HAP-1 (cell line): ENCODE measurements at places on chromosomes 2 and 18.

GRCh38 chr2:11891028-11891427 is 144.6 kb downstream of the LPIN1 start:
- DNase-seq, result no peak

- no peak for DNase-seq
These were observed 337.4 kb downstream of the LPIN1 start for GRCh38 chr2:12083713-12084419.

- no peak for DNase-seq
These were observed 113.1 kb downstream of the DDX1 start for GRCh38 chr2:15704788-15705115.

- no peak for DNase-seq
These were observed 8.1 kb downstream of the MRPS5 start for GRCh38 chr2:95113464-95113863.

GRCh38 chr18:35588995-35589394 is 7.5 kb downstream of the GALNT1 start:
- DNase-seq, result no peak

GRCh38 chr2:37849911-37850310 is 75.2 kb upstream of the RMDN2 start:
- DNase-seq, result no peak
